Mucosa of gallbladder (tissue), 1 donor: ENCODE measurements at places on chromosomes 1 and 21. TPM values are rescaled to one million over a fixed set of nuclear protein-coding genes. Genes with fewer than 3 reads are reported as not detected.
A peak's percentile ranks its signal among the peaks of the same experiment; 100 is the strongest.

The TFF2 gene
- total RNA-seq, result 115 TPM

The KRTAP13-4 gene
- not detected for total RNA-seq

The CACNA1S gene
- total RNA-seq, result not detected

The OR2T1 gene
- total RNA-seq, result not detected

The THEMIS2 gene
- 18.3 TPM for total RNA-seq

DNA sequence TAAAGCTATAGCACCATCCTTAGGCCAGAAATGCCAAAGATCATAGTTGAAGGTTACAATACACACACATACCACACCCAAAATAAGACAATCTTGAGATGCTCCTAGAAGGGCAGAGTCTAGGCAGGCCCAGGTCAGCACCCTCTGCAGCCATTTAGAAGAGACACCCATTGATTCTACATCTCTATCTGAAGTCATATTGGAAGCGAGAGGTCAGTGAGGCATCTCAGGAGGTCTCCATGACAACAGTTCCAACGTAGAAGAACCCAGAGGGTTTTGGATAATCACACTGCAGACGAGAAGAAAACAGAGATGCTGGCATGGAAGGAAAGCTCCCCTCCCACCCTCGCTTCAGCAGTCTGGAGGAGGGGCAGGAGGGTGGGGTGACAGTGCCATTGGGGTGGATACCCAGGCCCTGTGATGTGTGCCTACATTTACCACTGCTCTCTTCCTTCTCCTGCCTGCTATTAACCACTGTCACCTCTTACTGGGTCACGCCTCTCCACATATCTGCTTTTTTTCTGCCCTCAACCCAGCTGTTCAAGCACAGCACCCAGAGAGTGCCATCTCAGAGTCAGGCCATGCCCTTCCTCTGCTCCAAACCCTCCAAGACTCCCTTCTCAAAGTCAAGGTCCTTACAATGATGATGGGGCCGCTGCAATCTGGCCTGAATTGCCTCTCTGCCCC is 6.2 kb downstream of the TMCO4 start:
- DNase-seq, result no peak

GRCh38 chr1:247175458-247175857 is 3.6 kb upstream of the ZNF124 start:
- no peak for DNase-seq

GRCh38 chr1:68230901-68231626 is 1.3 kb downstream of the WLS start:
- no peak for DNase-seq

- DNase-seq, result no peak
These were observed 110.1 kb upstream of the VAV3 start for GRCh38 chr1:108075055-108075454.

- DNase-seq, result no peak
These were observed at the start of gene GRIK1 for GRCh38 chr21:29939924-29940275. TSS of gene GRIK1 (minus strand) at chr21:29939996.

DNA sequence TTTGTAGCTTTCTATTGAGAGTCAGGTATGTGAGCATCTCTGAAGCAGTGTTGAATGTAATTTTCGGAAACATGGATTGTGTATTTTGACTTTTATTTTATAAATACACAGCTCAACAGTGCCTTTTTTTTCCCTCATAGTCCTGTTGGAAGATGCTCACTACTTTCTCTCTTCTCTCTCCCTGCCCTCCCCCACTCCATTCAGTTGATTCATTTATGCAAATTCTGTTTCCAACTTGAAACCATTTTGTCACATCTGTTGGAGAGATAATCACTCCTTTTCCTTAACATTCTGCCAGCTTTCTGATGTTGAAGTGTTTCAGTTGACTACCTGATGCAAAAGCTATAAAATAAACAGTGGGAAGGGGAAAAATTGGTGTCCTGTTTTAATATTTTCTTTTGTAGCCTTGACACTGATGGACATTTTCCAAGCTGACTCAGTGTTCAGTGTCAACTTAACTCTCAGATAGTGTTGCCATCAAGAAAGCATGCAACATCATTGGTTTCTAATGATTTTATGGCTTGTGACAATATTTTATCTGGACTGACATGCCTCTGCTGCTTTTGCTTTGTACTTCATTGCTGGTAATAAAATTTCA is 194.5 kb downstream of the HS2ST1 start:
- DNase-seq, result no peak

- peak; percentile 72 for DNase-seq
These were observed 7.8 kb upstream of the MEF2D start for GRCh38 chr1:156508205-156508954.

GRCh38 chr1:86067626-86068025 is 88.9 kb downstream of the COL24A1 start:
- DNase-seq, result no peak

DNA sequence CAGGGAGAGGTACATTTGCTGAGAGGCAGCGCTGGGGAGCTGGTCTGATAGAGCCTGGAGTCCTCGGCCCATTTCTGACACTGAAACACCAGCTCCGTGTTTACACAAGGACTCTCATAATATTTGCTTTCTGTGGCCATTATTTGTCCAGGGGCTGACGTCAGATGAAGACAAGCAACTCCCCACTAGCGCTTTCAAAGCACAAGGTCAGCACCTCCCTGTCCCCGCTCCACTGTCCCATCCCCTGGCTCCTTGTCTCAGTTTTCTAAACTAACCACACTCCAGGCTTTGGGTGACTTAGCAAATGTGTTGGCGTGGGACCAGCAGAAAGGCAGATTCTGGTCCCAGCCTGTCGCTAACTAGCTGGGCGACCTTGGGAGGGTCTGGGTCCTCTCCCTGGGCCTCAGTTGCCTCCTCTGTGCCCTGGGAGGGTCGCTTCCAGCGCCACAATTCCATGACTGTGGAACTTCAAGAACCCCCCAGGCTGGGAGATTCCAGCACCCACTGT is 37.4 kb upstream of the ZBTB40 start:
- peak; percentile 88 for DNase-seq

GRCh38 chr1:174265282-174265681 is 106.0 kb downstream of the RABGAP1L start:
- DNase-seq, result no peak

DNA sequence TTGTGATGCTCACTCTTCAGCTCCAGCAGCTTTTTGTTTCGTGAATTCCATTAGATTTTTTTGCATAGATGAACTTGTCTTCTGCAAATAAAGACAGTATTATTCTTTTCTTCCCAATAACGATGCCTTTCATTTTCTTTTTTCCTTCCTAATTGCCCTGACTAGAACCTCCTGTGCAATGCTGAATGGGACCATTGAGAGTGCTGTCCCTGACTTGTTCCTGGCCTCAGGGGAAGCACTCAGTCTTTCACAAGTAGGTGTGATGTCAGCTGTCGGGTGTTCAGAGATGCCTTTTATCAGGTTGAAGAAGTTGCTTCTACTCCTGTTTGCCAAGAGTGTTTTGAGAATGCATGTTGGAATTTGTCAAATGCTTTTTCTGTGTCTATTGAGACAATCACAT is 64.3 kb upstream of the ADARB1 start:
- no peak for DNase-seq

DNA sequence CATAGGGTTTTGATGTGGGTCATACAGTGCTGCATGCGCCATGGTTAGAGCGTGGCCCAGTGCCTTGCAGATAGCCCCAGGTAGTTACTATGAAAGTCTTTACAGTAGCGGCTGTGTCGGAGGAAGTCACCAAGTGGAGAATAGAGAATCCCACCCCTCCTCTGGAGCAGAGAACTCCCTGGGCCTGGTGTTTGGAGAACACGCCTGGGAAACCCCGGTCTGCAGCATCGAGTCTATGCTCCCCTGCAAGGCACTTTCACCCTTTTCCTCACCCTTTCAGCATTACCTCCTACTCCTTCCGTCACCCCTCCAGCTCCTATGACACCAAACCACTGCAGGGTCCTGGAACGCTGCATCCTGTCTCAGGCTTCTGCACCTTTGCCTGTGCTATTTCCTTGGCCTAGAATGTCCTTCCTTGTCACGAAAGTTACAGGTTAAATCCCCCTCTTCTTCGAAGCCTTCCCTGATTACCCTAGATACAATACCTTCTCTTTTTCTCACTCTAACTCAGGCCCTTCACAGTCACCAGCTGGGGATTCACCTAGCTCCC is 2.7 kb upstream of the SLC1A7 start:
- DNase-seq, result no peak

DNA sequence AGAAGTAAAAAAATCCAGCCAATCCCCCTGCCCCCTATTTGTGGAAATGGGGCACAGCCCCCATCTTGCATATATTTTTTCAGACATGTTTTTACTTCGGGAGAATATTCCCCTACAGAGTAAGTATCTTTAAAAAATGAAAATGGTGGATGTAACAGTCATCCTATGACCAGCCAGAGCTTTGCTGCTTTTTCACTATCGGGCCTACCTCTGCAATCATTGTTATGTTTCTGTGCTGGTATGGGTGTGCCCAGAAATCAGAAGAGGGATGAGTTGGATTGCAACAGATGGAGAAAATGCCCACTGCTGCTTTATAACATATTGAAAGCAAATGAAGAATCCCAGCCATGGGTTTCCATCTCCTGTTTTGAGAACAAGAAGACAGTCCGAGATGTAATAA is 2.9 kb downstream of the CD247 start:
- no peak for DNase-seq

DNA sequence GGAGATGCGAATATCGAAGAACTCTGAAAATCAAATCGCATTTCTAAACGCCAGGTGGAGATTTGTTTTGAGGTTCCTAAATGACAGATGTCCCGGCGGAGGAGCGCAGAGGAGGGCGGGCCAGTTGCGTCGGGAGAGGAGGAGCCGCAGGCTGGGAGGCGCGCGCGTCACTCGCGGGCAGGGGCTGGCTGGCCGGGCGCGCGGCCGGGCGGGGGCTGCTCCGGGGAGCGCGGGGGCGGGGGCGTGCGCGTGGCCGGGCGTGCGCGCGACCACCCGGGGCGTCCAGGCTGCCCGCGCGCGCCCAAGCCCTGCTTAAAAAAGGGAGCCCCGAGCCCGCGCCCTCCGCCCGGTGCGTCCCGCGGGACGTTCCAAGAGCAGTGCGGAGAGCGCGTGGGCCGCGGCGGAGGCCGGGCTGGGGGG is 47.3 kb downstream of the H3-3A start:
- DNase-seq, result peak; percentile 87

DNA sequence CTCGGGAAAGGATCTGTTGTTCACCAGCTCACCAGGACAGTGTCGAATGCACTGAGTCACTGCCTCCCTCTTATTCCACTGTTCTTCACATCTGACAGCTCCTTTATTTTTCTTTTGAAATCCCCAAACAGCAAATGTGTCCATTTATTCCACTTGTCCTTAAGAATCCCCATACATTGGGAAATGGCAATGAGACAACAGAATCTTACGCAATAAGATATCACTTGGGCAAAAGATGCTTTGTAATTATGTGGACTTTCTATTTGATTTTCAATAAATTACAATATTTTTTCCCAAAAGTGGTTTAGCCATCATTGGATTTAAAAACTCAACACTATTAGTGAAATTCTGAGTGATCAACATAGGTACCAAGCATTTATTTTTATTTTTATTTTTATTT is 3.7 kb downstream of the KRTAP20-2 start:
- no peak for DNase-seq

DNA sequence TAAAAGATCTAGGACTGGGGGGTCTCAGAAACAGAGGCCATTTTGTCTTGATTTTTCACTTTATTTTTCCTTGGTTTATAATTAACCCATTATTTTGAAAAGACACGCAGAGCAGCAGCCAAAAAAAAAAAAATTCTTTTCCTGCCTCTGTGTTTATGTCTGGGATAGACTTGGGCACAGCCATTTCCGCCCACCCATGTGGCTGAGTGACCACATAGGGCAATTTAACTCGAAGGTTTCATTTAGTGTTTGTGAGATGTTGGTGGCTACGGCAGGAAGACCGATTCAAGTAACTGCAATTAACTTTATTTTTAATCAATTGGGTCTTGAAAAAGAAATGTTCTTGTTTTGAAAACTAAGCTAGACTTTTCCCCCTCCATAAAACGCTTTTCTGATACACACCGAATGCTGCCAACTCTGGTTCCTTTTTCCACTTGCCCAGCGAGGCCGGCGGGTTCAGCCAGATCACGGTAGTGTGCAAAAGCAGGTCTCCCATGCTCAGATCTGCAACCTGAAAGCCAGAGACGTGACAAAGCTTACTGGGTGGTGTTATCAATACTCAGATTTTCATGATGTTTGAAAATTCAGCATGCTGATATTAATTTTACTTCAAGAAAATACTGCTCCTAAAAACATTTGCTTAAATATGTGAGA is 97.4 kb upstream of the KRTAP19-8 start:
- DNase-seq, result no peak

GRCh38 chr1:232830661-232831060 is 25.4 kb downstream of the MAP10 start:
- DNase-seq, result no peak

- no peak for DNase-seq
These were observed 236.0 kb upstream of the POGK start for GRCh38 chr1:166603296-166603695.

- no peak for DNase-seq
These were observed 13.8 kb upstream of the EYA3 start for GRCh38 chr1:28102189-28102588.

GRCh38 chr21:15062606-15062965 is 2.2 kb downstream of the NRIP1 start:
- DNase-seq, result no peak

DNA sequence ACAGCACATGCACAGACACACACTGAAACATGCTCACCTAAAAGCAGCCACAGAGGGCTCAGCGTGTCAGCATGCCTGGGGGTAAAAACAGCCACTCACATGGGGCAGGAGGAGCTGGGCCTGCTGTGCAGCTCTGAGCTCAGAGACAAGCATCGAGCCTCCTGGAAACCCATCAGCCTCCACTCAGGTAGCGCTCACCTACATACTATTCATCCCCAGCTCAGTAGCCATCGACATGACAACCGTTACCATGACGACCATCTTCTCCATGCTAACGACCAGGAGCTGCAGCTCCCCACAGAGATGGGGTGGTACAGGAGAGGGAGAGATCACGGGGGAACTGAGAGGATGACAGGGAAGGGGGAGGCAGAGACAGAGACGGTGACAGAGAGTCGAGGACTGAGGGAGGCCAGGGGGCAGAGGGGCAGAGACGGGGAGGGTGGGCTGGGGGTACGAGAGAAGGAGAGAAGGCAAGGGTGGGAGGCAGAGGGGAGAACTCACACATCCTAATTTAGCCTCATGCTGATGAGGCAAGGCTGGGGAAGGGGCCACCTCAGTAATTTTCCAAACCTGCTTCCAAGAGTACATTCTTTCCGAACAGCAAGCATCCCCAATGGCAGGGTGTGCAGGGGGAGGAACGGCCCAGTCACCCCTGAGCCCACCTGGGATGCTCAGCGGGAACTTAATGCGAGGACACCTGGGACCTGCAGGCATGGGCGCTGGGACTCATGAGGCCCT is 28.4 kb downstream of the SDC3 start:
- DNase-seq, result no peak

- no peak for DNase-seq
These were observed 4.5 kb downstream of the AIM2 start for GRCh38 chr1:159071970-159072582.

DNA sequence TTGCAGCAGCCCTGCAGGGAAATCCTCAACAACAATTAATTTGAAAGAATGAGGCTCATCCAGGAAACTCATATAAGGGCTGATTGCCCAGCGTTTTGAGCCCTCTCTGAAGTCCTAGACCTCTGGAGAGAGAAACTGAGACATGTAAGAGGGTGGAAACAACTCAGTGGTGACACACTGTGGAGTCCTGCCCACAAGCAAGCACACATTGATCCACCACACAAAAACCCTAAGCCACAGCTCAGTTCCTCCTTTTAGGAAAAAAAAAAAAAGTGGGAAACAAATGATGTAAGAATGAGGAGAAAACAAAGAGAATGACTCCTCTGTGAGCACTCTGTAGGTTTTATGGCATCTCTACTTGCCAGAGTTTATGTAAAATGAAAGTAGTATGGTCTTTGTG is 22.9 kb upstream of the PLA2G5 start:
- DNase-seq, result no peak
